GM12878 (cell line): ENCODE measurements at places on chromosomes 3 and 15.
A peak's percentile ranks its signal among the peaks of the same experiment; 100 is the strongest.

DNA sequence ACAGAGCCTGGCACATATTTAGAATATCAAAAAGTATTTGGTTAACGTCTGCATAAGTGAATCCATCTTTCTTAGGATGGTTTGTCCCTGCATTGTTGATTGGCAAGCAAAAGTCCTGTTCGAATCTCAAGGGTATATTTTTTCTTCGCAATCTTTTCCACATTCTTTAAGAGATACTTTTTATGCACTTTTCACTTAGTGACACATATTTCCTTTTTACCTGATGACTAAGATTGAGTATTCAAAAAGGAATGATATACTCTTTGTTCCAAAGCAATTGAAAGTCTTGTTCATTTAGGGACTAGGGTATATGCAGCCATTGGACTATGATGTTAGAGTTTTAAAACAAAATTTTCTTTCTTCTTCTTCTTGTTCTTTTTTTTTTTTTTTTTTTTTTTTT lies 349.9 kb downstream of the NLGN1 start:
- H3K4me1 ChIP-seq = no peaks in the 10 kb centered on the region
- no peak for DNase-seq
- no peaks in the 10 kb centered on the region for H3K27me3 ChIP-seq
- H3K4me3 ChIP-seq = no peak overlapping the region
- no peaks in the 10 kb centered on the region for H3K36me3 ChIP-seq

DNA sequence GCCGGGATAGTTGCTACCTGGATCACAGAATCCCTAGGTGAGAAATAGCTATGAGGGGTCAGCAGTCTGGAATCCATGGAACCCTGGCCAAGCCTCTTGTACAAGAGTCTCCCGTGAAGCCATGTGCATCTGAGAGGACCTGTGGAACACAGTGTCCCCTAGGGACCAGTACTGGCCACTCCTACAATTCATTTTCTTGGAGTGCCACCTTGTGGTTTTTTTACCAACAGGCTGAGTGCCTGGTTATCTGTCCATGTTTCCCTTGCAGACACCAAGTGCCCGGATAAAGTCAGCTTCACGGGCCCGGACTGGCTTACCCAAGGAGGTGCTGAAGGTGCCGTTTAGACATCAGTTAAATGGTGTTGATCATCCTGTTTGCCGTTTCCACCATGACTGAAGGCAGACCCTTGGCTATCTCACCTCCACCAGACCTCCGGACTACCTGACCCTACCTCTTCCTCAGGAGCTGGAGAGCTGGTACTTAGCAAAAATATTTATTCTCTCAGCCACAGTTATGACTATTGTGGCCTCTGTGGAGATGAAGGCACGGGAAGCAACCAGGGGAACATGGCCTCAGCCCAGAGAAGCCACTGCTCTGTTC lies 93.9 kb downstream of the RBPMS2 start:
- DNase-seq = no peak
- H3K27ac ChIP-seq = no peak overlapping the region
- no peaks in the 10 kb centered on the region for H3K4me1 ChIP-seq
- H3K27me3 ChIP-seq = no peaks in the 10 kb centered on the region
- H3K4me3 ChIP-seq = no peak overlapping the region

- peaks cover 22% of the 10 kb centered on the region for H3K4me1 ChIP-seq
- no peak overlapping the region for H3K27ac ChIP-seq
- no peaks in the 10 kb centered on the region for H3K27me3 ChIP-seq
- no peaks in the 10 kb centered on the region for H3K36me3 ChIP-seq
These were observed 15.6 kb downstream of the KAT2B start for GRCh38 chr3:20055842-20056241.

DNA sequence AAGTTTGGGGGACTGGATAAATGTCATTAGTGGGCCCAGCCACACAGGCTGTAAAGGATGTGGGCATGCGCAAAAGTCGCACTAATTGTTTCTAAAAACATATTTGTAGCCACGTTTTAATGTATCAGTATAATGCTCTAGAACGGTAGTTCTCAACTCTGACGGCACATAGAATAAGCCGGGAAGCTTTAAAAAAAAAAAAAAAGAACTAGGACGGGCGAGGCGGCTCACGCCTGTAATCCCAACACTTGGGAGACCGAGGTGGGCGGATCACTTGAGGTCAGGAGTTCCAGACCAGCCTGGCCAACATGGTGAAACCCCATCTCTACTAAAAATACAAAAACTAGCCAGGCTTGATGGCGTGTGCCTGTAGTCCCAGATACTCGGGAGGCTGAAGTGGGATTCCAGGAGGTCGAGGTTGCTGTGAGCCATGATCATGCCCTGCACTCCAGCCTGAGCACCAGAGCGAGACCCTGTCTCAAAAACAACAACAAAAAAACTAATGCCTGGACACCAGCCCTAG lies 618 bp upstream of the MON1A start:
- DNase-seq = no peak
- H3K27ac ChIP-seq = peak overlapping the region; percentile 75
- H3K4me3 ChIP-seq = peak overlapping the region; percentile 76
- no peaks in the 10 kb centered on the region for H3K36me3 ChIP-seq
- H3K27me3 ChIP-seq = no peaks in the 10 kb centered on the region

DNA sequence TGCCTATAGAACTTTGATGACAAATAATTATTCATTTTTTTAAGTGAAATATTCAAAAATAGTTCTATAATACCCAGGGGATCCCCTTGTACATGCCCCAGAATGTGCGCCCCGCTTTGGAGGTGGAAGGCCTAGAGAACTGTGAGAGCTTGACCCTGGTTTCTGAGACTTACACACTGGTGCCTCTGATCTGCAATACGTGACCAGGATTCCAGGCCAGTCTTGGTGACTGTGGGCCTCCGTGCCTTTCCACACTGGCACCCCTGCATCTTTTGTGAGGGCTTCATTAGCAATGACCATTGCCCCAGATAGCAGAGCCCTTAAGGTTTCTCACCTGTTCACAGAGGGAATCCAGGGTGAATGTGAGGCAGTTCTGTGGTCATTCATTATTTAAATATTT lies 44.0 kb downstream of the CLSTN2 start:
- H3K27ac ChIP-seq = no peak overlapping the region
- no peak for DNase-seq
- H3K4me1 ChIP-seq = no peaks in the 10 kb centered on the region

GRCh38 chr3:29683018-29683993 lies 402.4 kb downstream of the RBMS3 start:
- H3K36me3 ChIP-seq = no peaks in the 10 kb centered on the region
- peaks cover 5% of the 10 kb centered on the region for H3K4me1 ChIP-seq
- H3K27ac ChIP-seq = no peak overlapping the region
- H3K4me3 ChIP-seq = no peak overlapping the region; the same call in 1 of the 2 replicates

GRCh38 chr3:71318458-71318827 lies 265.1 kb downstream of the FOXP1 start:
- no peaks in the 10 kb centered on the region for H3K4me1 ChIP-seq
- no peak overlapping the region for H3K27ac ChIP-seq
- DNase-seq = no peak
- H3K36me3 ChIP-seq = no peaks in the 10 kb centered on the region

- DNase-seq = no peak
- H3K27me3 ChIP-seq = no peaks in the 10 kb centered on the region
- peak overlapping the region; percentile 78 for H3K27ac ChIP-seq
- no peaks in the 10 kb centered on the region for H3K36me3 ChIP-seq
- peak overlapping the region; percentile 55 for H3K4me3 ChIP-seq
These were observed 43.0 kb upstream of the TLE3 start for GRCh38 chr15:70140543-70141375.
